Hypothalamus (tissue), 51 donors: ENCODE measurements at places on chromosomes 2 and 18.

DNA sequence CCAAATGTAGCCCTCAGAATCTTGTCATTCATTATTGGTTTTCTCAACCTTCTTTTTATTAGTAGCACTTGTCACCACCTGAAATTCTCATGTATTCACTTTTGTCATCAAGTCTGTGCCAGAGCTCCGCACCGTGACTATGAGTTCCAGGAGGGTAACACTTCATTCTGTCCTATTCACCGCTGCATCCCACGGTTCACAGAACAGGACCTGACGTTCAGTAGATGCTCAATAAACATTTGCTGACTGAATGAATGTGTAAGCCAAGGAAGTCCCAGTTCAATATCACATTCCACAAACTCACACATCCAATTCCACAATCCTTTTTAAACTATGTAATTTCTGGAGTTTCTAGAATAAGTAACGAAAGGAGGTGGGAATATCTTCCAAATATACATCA lies 65.5 kb downstream of the MOGAT1 start:
- no peak for DNase-seq

DNA sequence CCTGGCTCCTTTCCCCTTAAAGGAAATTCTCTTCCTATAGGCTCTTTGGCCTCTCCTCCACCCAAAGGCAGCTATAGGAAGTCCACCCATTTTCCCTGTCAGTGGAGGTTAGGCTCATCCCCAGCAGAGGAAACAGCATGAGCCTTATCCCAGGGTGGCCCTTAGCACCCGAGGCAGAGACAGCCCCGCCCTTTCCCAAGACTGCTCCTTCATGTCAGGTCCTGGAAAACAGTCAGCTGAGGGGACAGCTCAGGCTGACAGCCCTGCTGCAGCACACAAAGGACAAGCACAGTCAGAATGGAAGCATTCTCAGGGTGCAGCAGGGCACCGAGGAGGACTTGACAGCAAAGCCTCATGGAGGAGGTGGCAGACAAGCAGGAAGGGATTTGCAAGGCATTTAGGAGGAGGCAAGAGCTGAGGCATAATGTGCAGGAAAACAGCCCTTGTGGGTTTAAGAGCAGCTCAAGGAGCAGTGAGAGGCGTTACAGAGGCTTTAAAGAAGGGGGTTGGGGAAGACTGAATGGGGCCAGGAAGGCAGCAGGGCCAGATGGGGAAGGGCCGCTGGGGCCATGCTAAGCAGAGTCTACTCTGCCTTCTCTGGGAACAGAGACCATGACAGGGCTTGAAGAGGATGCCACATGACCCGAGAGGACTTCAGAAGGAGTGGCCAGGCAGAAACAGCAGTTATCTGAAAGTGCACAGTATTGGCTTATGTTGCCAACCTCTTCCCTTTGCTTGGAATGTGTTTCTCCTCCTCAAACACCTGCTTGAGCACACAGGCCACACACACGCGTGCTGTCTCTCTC lies 216.6 kb downstream of the SH3BP4 start:
- no peak for DNase-seq

- no peak for DNase-seq
Measured at GRCh38 chr18:55489034-55489986, 98.7 kb downstream of the TCF4 start.

GRCh38 chr2:69677914-69678313 lies 34.4 kb upstream of the AAK1 start:
- no peak for DNase-seq

- peak; percentile 8 for DNase-seq
Measured at GRCh38 chr2:86703704-86704361, 16.3 kb upstream of the RMND5A start.

- DNase-seq = no peak
Measured at GRCh38 chr2:164281896-164282295, 339.4 kb downstream of the GRB14 start.

- DNase-seq = no peak
Measured at GRCh38 chr2:219997341-219997851, 370.0 kb downstream of the SLC4A3 start.

- DNase-seq = no peak
Measured at GRCh38 chr2:117755768-117756167, 58.7 kb upstream of the DDX18 start.

- no peak for DNase-seq
Measured at GRCh38 chr18:21634588-21635199, 22.6 kb downstream of the SNRPD1 start.

DNA sequence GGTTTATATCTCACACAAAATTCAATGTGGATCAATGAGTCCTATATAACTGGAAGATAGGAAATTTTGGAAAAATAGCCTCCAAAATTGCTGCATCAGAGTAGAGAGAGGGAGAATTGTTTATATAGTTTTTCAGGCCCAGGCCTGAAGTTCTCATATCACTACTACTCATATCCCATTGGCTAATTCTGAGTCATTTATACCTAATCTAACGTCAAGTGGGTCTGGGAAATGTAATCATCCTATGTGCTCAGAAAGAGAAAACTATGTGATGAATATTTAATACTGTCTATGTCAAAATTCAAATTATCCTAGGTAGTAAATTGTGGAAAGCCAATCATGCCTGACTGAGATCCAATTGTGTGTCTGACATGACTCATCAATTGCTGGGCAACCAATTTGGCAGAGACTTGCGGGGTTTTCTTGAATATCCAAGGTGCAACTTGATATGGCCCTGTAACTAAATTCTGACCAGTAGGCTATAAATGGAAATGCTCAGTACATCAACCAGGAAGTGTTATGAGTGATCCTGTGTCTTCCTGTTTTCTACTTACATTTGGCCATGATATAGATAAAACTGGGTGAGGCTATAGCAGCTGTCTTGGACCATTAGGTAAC lies 744.4 kb downstream of the KCNJ3 start:
- DNase-seq = no peak

DNA sequence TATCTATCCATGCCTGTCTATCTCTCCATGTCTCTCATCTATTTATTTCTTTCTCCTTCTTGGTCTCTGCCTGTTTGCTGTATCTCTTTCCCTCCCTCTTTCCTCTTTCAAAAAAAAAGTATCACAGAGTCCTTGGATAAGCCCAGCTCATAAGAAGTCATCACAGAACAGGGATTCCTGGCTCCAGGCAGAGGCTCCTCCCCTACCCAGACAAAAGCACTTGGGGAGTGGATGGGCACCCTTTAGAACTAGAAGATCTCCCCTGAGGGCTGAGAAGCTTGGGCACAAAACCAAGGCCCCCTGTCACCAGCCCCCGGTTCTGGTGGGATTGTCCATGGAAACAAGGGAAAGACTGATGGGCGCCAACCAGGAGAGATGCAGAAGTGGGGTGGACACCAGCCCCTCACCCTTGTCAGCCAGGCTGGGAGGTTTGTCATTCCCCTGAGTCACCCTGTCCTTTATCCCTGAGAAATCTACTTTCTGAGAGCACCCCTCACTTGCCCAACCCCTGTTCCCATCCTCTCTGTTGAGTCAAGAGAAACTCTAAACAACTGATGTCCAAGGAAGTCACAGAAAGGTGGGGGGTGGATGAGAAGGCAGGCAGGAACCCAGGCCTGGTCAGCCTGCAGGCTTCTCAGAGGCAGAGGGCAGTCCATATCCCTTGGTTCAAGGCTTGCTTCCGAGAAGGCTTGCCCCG lies 127.1 kb downstream of the TNS1 start:
- DNase-seq = no peak

DNA sequence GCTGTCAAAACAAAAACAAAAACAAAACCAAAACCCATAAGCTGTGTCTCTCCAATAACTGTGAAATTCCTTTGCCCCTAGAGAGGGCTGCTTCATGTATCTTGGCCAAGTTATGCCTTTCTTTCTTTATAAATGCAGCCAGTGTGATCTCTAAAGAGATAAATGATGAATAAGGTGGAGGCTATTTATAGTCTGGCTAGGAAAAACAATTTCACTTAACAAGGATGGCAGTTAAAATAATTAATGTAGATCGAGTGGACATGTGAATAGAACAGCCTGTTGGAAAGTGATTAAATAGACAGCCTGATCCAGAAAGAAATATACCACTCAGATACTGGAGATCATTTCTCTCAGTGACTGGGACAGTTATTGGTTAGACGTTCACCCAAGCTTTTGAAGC lies 1666.9 kb upstream of the CELF4 start:
- no peak for DNase-seq

DNA sequence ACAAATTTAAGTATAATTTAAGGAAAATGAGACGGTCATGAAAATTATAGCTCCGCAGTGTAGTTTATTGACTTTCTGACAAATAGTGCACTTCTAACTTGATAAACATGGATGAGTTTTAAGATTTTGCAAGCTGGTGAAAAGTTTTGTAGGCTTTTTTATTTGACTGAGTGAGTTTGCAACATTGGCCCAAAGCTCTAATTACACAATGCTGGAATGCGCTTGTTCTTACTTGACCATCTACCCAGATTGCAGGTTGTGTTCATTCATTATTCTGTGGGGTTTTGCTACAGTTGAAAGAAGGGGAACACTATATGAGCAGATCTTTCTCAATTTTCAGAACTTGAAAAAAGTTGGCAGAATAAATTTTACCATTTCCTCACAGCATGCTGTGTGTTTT lies 13.5 kb downstream of the SPOPL start:
- no peak for DNase-seq
